ENCODE measurements at places on chromosomes 4 and X. TPM values are rescaled to one million over a fixed set of nuclear protein-coding genes. Genes with fewer than 3 reads are reported as not detected.
A peak's percentile ranks its signal among the peaks of the same experiment; 100 is the strongest.

GRCh38 chr4:125704726-125705125, 390.0 kb downstream of the FAT4 start:
- H3K4me1 ChIP-seq, result no peaks in the 10 kb centered on the region
- no peak overlapping the region for H3K4me3 ChIP-seq
- H3K27me3 ChIP-seq, result no peaks in the 10 kb centered on the region

DNA sequence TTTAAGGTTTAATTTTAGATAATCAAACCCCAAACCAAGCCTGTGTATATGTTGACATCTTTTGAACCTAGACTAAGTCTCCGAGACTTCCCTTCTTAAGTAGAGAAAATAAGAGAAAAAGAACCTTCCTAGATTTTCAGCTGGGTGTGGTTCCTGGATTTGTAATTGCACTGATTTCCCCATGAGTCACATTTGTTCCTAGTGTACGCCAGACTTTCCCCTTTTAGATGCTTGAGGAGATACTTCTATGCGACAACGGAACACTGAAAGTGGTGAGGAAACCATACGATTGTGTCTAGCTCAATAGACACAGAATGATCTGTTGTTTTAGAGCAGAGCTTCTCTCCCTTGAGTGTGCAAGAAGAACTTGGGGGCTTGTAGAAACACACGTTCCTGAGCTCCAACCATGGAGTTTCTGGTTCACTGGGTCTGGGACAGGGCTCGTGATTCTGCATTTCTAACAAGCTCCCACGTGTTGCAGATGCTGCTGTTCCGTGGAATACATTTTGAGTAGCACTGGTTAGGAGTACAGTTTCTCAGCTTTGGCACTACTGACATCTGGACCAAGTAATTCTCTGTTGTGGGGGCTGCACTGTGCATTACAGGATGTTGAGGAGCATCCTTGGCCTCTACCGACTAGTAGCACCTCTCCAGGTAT, 87.1 kb downstream of the AMELX start:
- no peak for DNase-seq
- no peaks in the 10 kb centered on the region for H3K36me3 ChIP-seq
- no peaks in the 10 kb centered on the region for H3K27me3 ChIP-seq
- peak overlapping the region; percentile 24 for H3K27ac ChIP-seq
- H3K4me3 ChIP-seq, result no peak overlapping the region

DNA sequence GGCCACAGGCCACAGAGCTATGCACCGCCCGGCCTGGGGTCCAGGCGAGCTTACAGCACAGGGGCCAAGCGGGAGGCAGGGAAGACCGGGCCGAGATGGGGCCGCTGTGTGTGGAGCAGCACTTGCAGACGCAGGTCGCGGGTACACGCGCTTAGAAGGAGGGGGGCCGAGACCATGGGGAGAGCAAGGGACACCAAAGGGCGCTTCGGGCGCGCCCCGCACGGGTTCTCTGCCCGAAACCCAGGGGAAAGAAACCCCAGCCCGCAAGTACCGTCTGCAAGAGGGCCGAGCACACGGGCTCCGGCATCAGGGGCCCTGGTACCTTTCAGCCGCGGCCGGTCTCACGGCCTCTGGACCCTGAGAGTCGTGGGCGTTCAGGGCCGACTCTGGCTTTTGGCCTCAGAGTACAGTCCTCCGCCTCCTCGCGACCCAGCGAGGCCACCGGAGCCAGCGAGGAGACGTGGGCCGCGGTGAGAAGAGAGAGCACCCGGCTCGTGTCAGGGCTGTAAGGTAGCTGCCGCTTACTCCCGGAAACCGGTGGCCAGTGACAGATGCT, 342 bp downstream of the EOLA2 start:
- no peaks in the 10 kb centered on the region for H3K27me3 ChIP-seq
- DNase-seq, result peak; percentile 44
- no peaks in the 10 kb centered on the region for H3K36me3 ChIP-seq
- peak overlapping the region; percentile 80 for H3K4me3 ChIP-seq
- no peaks in the 10 kb centered on the region for H3K4me1 ChIP-seq

- no peak overlapping the region for H3K4me3 ChIP-seq
- H3K27me3 ChIP-seq, result no peaks in the 10 kb centered on the region
- no peak for DNase-seq
- H3K4me1 ChIP-seq, result no peaks in the 10 kb centered on the region
- no peaks in the 10 kb centered on the region for H3K36me3 ChIP-seq
- no peak overlapping the region for H3K27ac ChIP-seq
Measured at GRCh38 chr4:175767150-175767549, 44.9 kb downstream of the GPM6A start.

GRCh38 chr4:144710526-144710912, 64.6 kb downstream of the HHIP start:
- no peaks in the 10 kb centered on the region for H3K36me3 ChIP-seq
- no peak overlapping the region for H3K27ac ChIP-seq
- no peak for DNase-seq
- no peaks in the 10 kb centered on the region for H3K27me3 ChIP-seq

The MID1IP1 gene
- 48.5 TPM for total RNA-seq

- H3K27ac ChIP-seq, result no peak overlapping the region
- no peak overlapping the region for H3K4me3 ChIP-seq
- DNase-seq, result no peak
- no peaks in the 10 kb centered on the region for H3K4me1 ChIP-seq
- H3K27me3 ChIP-seq, result no peaks in the 10 kb centered on the region
Measured at GRCh38 chr4:173821876-173822275, 291.8 kb upstream of the HAND2 start.

GRCh38 chr4:152896811-152897210, 39.3 kb upstream of the FHDC1 start:
- no peaks in the 10 kb centered on the region for H3K4me1 ChIP-seq
- H3K4me3 ChIP-seq, result no peak overlapping the region
- DNase-seq, result no peak

DNA sequence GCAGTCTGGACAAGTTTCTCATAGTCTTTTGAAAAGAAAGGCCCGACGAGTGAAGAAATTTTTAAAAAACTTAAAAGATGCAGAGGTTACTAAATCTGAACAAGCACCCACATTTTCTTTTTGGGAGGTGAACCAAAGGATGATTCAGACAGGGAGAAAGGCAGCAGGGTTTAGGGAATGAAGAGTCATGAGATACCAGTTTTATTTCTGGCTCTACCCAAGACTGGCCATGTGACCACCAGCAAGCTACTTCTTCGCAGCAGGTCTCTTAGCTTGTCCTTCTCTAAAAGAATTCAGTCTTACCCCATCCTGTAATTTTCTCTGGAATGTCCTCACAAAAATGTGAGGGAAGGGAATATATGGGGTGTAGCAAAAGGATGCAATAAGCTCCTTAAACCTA, 37.6 kb downstream of the AMOT start:
- no peaks in the 10 kb centered on the region for H3K36me3 ChIP-seq
- H3K4me3 ChIP-seq, result no peak overlapping the region
- H3K4me1 ChIP-seq, result no peaks in the 10 kb centered on the region

The FRAS1 gene
- total RNA-seq, result 2.3 TPM

The RAB39B gene
- 0.76 TPM for total RNA-seq

DNA sequence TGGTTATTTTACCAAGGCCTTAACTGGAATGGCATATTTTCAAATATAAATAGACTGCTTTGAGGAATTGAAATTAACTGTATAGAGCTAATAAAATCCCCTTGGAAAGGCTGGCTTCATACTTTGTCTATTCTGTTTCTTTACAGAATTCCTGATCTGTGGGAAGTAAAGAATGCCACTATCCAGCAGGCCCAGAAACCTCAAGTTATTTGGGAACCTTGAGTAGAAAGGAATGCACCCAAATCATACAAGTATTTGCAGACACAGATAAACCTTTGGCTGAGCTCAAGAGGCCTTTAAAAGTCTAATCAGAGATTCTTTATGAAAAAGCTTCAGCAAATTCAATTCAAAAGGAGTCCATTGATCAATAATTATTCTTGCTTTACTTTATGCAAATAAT, 975.7 kb upstream of the PABPC4L start:
- H3K36me3 ChIP-seq, result no peaks in the 10 kb centered on the region
- no peak overlapping the region for H3K4me3 ChIP-seq
- DNase-seq, result no peak
- H3K27me3 ChIP-seq, result no peaks in the 10 kb centered on the region
- no peak overlapping the region for H3K27ac ChIP-seq

- DNase-seq, result no peak
- H3K27ac ChIP-seq, result no peak overlapping the region
- no peaks in the 10 kb centered on the region for H3K36me3 ChIP-seq
- H3K27me3 ChIP-seq, result no peaks in the 10 kb centered on the region
- no peaks in the 10 kb centered on the region for H3K4me1 ChIP-seq
Measured at GRCh38 chr4:109213056-109213455, 89.4 kb downstream of the COL25A1 start.

DNA sequence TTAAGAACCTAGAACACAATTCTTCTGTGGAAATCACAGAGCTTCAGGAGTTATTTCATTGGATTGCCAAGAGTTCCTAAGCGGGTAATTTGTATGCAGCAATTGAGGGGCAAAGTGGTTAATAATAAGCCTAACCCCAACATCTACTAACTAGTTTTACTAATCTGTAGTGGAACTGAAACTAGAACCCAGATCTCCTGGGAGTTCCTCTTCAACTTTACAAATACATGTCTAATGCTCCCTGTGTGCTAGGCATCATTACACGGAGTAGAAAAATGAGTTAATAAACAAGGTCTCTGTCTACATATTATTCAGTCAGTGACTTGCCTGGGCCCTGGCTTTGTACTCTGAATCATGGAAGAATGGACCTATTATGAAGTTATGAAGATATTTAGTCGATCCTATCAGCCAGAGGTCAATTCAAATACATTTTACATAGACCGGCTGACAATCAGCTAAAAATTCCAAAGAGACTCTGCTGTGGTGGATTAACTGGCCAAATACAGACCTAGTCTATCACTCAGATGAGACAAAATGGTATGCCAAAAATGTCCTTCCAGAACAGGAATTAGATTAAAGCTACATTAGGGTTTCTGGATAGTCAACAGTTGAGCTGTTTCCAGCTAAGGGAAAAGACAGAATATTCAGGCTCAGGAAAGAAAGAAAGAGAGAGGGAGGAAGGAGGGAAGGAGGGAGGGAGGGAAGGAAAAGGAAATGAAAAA, 326.0 kb downstream of the FBXW7 start:
- no peaks in the 10 kb centered on the region for H3K36me3 ChIP-seq
- no peak overlapping the region for H3K4me3 ChIP-seq
- no peak overlapping the region for H3K27ac ChIP-seq

DNA sequence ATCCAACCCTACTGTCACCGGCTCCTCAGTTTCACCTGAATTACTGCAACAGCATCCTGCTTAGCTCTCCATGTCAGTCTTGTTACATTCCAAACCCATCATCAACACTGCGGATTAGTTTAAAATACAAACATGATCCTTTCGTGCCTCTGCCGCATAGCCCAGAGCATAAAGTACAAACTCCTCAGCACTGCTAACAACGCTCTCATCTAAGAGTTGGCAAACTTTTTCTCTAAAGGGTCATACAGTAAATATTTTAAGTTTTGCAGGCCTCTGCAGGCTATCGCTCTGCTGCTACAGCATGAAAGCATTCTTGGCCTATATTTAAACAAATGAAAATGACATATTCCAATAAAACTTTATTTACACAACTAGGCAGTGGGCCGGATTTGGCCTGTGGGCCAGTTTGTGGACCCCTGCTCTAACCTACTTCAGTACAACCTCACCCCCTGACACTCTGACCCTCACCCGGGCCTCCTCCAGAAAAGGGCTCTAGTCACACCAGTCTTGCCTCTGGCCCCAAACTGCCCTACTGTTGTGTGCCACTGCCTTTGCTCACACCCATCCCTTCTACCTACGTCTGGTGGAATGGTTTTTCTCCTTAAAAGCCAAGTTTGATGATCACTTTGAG, 7.2 kb downstream of the STX18 start:
- H3K36me3 ChIP-seq, result no peaks in the 10 kb centered on the region
- no peak for DNase-seq
- no peak overlapping the region for H3K4me3 ChIP-seq
- H3K4me1 ChIP-seq, result peaks cover 4% of the 10 kb centered on the region
- no peaks in the 10 kb centered on the region for H3K27me3 ChIP-seq

The NAP1L3 gene
- 17.9 TPM for total RNA-seq

DNA sequence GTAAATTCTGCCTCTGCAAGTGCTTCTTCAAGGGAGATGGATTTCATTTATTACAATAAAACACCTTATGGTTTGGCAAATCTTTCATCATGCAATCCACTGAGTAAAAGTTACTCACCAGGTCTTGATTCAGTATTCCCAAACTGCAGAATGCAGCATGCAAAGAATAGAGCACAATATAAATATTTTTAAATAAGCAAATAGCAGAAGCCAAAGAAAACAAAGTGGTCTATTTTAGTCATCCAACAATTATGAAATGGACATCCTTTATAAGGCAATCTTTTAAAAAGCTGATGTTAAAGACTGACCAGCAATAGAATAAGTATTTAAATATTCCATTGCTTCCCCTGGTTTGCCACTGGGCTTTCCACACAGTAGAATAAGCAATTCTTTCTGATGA, 59.5 kb downstream of the SLC39A8 start:
- DNase-seq, result no peak
- H3K27me3 ChIP-seq, result no peaks in the 10 kb centered on the region
- no peaks in the 10 kb centered on the region for H3K36me3 ChIP-seq
- H3K4me1 ChIP-seq, result no peaks in the 10 kb centered on the region
- H3K4me3 ChIP-seq, result no peak overlapping the region
- no peak overlapping the region for H3K27ac ChIP-seq

The MAGEB1 gene
- total RNA-seq, result not detected

- DNase-seq, result peak; percentile 30
- no peaks in the 10 kb centered on the region for H3K36me3 ChIP-seq
- H3K27ac ChIP-seq, result no peak overlapping the region
- peaks cover 9% of the 10 kb centered on the region for H3K27me3 ChIP-seq
Measured at GRCh38 chrX:118552121-118552900, 56.7 kb downstream of the DOCK11 start.

DNA sequence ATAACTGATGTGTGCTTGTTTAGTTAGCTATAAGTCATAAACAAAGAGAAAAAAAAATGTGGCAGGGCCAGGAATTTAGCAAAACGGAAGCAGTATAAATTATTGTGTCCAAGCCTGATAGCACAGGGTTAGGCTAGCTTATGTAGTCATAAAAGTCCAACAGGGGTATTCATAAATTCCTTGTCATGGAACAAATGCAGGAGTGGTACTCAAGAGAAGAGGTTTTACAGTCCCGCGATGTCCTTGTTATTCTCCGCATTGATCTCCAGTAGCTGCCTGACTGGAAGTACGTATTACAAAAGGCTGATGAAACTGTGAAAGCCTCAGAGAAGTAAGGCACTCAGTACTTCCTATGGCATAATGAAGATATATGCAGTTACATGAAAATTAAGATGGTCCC, 336.9 kb upstream of the TRAM1L1 start:
- H3K4me3 ChIP-seq, result no peak overlapping the region
- DNase-seq, result no peak
- no peaks in the 10 kb centered on the region for H3K4me1 ChIP-seq
- no peak overlapping the region for H3K27ac ChIP-seq

GRCh38 chr4:96092151-96092705, 252.3 kb downstream of the PDHA2 start:
- H3K4me3 ChIP-seq, result no peak overlapping the region
- H3K4me1 ChIP-seq, result no peaks in the 10 kb centered on the region
- H3K27ac ChIP-seq, result no peak overlapping the region
- DNase-seq, result no peak

- H3K4me1 ChIP-seq, result peaks cover 16% of the 10 kb centered on the region
- H3K4me3 ChIP-seq, result no peak overlapping the region
- DNase-seq, result peak; percentile 34
Measured at GRCh38 chr4:93810340-93810992, 18.1 kb upstream of the ATOH1 start.

All from adrenal gland (tissue), 19 donors.